ENCODE measurements at places on chromosomes 12 and 14.

DNA sequence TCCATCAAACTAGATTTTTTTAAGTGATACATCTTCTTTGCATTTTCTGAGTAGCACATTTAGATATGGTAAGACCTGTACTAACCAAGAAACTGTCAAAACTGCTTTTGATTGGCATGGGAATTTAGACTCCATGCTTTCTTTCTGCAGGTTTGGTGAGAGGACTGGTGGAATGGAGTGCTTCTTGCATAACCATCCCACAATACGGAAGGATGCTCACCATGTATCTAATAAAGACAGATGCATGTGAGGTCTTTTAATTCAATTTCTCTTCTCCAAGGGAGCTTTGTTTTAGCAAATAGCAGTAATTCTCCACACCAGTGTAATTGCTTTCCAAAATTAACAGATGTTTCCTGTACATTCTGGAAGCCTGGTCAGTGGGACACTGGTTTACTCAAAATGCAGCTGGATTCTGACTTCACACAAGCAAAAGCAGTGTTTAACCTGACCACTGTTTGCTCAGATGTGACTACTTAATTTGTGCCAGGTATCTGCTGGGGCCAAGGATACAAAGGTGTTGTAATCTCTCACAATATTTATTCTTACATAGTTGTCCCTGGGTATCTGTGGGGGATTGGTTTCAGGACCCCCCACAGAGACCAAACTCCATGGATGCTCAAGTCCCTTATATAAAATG, 26.1 kb downstream of the FGD6 start:
- no peak for DNase-seq

DNA sequence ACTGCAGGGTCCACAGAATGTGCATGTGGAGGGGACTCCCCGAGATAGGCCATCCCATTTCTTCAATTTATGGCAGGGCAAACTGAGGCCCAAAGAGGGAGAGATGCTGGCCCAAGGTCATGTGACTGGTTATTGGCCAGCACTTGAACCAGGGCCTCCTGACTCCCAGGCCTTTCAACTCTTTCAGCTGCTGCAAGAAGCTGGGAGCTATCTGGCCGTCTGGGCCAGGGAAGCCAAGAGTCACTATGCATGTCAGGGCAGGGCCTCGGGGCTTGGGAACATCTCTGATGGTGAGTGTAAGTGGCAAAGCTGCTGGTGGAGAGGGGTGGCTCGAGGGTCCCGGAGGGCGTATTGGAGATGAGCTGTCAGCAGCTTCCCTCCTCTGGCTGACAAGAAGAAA, 9.5 kb upstream of the LTBP2 start:
- DNase-seq: no peak

- no peak for DNase-seq
Observed at GRCh38 chr12:42486407-42486806, 103.1 kb downstream of the PRICKLE1 start.

GRCh38 chr12:3536096-3536875, 45.3 kb downstream of the PRMT8 start:
- no peak for DNase-seq

- no peak for DNase-seq
Observed at GRCh38 chr14:92534932-92535643, 21.5 kb downstream of the RIN3 start.

DNA sequence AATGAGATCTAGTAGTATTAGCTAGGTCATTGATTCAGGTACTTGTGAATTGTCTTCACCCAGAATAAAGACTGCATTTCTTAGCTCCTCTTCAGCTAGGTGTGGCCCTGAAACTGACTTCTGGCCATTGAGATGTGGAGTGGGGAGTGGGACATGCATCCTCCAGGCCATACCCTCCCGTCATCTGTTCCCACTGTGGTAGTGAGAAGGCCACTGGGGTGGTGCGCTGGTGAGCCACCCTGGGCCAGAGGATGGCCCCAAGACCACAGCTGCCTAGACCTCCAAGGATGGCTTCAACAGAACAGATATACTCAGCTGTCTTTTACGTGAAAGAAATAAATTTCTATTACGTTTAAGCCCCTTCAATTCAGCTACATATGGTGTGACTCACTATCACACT, 36.5 kb downstream of the TRIM9 start:
- no peak for DNase-seq

DNA sequence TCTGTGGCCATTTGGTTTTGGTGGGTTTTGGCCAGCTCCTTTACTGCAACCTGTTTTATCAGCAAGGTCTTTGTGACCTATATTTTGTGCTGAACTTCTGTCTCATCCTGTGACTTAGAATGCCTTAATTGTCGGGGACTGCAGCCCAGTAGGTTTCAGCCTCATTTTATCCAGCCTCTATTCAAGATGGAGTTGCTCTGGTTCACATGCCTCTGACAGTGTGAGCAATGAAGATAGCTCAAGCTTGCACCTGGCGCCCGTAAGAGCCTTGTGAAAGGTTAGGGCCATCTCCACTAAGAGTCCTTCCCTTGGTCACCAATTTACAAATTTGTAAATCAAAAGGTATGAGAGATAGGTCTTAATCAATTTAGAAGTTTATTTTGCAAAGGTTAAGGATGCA, 19.4 kb downstream of the SLCO1B3 start:
- DNase-seq: no peak

GRCh38 chr12:68236421-68237059, 10.9 kb upstream of the IL26 start:
- DNase-seq: no peak

DNA sequence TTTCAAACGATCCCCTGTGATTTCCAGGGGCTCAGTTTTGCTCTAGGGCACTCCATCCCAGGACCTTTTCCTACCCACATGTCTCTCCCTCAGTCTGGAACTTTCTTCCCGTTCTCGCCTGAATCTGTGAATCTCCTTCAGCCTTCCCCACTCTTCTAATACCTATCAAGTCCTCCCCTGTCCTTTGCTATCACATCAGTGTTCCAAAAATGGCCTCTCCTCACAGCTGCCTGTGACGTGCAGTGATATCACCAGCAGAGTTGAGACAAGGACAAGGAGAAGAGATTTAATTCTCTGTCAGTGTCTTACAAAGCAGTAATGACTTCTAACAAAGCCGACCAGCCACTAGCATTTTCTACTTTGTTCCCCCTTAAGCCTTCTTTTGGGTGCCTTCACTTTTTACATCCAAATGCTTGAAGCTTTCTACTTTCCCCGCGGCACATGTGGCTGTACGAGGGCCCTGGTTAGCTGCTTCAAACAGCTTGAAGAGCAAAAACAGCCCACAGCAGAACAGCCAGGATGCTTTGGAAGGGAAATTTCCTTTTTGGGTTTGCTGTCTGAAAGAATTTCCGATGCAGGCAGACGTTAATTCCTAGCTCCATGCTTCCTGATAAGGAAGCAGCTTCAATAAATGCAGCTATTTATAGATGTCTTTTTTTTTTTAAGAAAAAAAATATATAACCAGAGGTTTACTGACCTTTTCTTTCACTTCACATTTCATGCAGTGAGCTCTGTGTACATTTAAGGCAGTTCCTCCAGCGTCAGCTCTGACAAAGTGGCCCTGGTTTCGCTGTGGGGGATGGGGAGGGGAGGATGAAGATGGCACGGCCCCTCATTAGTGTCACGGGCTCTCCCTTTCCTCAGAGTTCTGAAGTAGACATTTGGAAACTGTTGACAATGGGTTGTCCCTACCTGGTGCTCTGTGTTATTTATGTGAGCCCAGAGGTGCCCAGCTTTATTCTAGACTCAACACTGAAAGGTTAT, 109.3 kb downstream of the ETV6 start:
- no peak for DNase-seq

DNA sequence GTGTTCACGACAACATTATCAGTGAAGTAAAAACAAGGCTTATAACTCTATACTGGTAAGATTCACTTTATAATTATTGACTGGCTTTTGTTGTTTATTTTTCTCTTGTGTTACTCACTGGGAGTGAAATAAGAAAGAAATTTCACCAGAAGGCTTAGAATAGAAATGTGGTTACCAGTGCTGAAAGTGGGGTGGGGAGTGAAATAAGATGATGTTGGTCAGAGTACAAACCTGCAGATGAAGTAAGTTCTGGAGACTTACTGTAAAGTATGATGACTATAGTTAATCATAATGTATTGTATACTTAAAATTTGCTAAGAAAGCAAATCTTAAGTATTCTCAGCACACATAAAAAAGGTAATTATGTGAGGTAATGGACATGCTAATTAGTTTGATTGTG, 198.4 kb downstream of the KLHL28 start:
- no peak for DNase-seq

DNA sequence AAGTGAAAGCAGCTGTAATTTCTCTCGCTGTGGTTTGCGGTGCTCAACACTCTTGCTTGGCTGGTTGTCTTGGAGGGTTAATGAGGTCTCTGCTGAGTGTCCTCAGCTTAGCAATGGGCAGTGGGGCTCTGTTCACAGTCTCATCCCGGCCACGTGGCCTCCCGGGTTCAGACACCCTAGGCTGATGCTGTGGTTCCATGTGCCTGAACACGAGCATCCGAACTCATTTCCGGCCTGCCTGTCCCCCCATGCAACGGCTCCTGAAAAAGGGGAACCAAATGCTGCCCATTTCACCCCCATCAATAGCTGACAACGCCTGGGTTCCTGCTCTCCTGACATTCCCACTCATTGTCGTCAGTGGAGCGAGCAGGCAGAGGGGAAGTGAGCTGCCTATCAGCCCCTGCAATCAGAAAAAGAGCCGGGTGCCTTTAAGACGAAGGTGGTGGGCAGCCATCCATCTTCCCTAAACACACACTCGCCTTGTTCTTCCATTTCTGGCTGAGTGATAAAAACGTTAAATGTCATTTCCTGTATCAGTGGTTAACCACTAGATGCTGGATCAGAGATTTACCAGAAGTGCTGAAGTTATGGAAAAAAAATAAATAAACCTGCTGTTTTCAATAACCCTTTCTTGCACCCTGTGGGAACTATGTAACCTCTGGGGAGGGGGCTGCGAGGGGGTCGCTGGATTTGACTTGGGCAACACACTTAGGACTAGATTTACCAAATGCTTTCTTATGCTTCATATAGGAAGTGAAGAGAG, 60.3 kb upstream of the BCL2L14 start:
- no peak for DNase-seq

DNA sequence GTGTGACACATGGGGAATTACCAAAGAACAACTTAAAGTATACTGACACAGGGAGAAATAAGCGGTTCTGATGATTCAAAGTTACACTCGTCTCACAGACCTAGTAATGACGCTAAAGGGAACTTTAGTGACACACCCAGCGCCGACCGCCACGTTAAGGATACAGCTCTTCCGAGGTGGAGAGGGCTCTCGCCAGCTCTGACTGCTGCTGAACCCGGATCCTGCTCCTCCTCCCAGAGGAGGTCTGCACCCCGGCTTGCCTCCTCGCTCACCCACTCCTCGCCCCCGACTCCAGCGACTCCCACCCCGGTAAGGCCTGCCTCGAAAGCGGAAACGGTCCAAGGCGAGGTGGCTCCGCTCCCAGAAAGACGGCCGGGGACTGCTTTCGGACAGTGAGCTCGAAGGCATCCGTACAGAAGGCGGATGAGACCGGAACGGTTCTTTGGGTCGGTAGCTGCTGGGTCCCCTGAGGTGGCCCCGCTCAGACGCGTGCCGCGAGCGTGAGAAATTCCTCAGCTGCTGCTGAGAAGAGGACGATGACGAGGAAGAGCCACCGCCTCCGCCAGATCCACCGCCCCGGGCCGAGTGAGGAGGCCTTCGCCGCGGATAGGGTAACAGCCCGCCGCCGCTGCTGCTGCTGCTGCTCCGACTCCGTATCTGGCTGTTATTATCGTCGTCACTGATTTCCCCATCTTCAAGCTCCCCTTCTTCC, 643 bp downstream of the ZFC3H1 start:
- DNase-seq: no peak

DNA sequence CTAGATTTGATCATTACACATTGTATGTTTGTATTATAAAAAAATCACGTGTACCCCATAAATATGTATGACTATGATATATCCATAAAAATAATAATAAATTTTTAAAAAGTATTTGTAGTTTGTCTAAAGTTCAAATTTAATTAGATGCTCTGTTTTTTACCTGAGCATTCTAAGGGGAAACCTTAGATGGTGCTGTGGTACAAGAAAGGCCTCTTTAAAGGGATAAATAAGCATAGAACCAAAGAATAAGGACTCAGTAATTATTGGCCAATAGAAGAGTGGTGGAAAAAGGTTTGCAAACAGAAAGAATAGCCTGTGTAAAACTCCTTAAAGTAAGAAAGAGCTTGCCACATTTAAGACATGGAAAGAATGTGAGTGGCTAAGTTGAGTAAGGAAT, 580.1 kb upstream of the SEL1L start:
- DNase-seq: no peak

- DNase-seq: no peak
Observed at GRCh38 chr12:45970391-45970790, 20.0 kb downstream of the SCAF11 start.

- DNase-seq: peak; percentile 42
Observed at GRCh38 chr14:90781344-90781761, 34.9 kb downstream of the TTC7B start.

- DNase-seq: no peak
Observed at GRCh38 chr12:131112021-131112420, 158.3 kb downstream of the ADGRD1 start.

DNA sequence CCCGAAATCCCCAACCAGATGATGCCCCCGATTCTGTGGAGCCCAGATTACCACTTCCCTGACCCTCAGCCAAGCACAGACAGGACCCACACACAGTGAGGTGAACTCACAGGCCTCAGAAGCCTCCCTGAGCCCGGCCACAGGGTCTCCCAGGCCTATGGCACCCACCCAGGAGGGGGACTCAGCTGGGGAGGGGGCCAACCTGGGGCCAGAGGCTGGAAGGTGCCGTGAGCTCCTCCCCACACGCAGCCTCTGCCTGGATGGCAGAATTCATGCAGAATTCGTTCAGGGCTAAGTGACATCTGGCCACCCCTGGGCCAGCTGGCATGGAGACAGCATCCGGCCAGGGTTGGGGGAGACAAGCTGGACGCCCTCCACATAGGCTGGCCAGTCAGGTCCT, 11.8 kb downstream of the TMEM179 start:
- no peak for DNase-seq

- DNase-seq: no peak
Observed at GRCh38 chr12:4434706-4435425, 10.7 kb downstream of the FGF6 start.

- DNase-seq: no peak
Observed at GRCh38 chr12:104272938-104273337, 30.6 kb upstream of the EID3 start.

- DNase-seq: no peak
Observed at GRCh38 chr12:4211372-4211771, 62.2 kb upstream of the CCND2 start.

GRCh38 chr14:90161129-90161528, 95.2 kb upstream of the PSMC1 start:
- DNase-seq: no peak

GRCh38 chr12:68356060-68356695, 24.0 kb upstream of the MDM1 start:
- DNase-seq: no peak

GRCh38 chr14:93343797-93344196, 3.2 kb upstream of the COX8C start:
- no peak for DNase-seq

Measured in AG04449 (cell line).